ENCODE measurements at places on chromosomes 7 and 10.

- DNase-seq: no peak
These were observed 121.2 kb downstream of the WDFY4 start for GRCh38 chr10:48805848-48806247.

GRCh38 chr7:93592588-93593266 lies 18.2 kb upstream of the CALCR start:
- no peak for DNase-seq

GRCh38 chr7:85587785-85588184 lies 400.9 kb upstream of the SEMA3D start:
- no peak for DNase-seq

DNA sequence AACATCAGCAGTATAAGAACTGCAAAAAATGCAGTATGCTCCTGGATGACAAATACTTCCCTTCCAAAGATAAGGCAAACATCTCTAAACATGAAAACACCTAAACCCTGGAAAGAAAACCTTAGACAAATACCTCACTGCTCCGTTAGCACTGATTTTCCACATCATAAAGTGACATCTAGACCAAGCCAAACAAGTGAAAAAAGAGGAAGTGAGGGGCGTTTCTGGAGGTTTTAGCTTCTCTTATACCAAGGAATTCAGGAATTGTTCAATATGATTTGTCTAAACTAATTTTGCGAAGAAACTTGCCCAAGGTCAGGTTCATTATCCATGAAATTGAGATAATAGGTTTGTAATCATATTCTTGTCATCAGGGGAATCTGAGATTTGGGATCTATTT lies 279.7 kb downstream of the ADRA2A start:
- DNase-seq: no peak

GRCh38 chr10:62454687-62455397 lies 80.7 kb downstream of the ZNF365 start:
- DNase-seq: no peak

GRCh38 chr7:76129366-76129765 lies 72.3 kb upstream of the SRRM3 start:
- no peak for DNase-seq

DNA sequence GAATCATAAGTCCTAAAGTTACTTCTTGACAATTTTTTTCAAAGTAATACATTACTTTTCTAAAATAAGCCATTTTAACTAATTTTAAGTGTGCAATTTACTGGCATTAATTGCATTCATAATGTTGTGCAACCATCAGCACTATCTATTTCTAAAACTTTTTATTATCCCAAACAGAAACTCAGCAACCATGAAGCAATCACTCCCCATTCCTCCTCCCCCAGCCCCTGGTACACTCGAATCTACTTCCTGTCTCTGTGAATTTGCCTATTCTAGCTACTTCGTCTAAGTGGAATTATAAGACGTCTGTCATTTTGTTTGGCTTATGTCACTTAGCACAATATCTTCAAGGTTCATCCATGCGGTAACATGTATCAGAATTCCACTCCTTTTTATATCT lies 84.9 kb downstream of the MKX start:
- no peak for DNase-seq

DNA sequence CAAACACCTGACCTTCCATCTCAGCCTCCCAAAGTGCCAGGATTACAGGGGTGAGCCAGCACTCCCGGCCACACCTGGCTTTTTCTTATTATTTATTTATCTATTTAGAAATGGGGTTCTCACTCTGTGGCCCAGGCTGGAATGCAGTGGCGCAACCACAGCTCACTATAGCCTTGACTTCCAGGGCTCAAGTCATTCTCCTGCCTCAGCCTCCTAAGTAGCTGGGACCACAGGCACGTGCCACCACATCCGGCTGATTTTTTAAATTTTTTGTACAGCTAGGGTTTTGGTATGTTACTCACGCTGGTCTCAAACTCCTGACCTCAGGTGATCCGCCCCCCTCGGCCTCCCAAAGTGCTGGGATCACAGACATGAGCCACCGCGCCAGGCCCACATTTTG lies 56.9 kb upstream of the MYL10 start:
- DNase-seq: no peak

DNA sequence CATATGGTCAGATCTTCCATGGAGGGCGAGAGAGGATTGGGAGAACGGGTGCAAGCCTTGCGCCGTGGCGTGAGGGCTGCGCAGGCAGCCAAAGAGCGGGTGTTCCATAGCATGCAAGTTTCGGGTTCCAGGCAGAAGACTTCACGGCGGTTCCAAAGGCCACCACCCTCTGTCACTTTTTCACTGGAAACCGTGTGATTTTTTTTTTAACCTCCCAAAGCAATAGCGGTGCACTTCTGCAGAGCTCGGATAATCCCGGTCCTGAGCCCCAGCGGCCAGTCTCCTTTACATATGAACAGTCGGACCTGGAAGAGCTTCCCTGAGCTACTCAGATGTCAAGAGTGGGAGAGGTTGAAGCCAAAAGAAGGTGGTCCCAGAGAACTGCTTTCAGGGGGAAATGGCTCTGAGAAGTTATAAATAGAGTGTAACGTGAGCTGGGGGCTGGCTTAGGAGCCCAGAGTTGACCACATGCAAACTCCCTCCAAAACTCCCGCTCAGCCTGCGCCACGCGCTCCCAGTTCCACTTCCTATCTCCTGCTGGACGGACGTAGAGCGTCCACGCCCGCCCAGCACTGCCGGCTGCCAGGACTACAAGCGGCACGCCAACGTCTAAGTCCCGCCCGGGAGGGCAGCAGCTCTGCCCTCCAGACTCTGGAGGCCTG lies at the start of gene MEOX2:
Gene MEOX2, minus strand, starts transcription at position 389 of the 662 bp plus-strand sequence. Its CDS starts 281 bp downstream, at position 108.
- DNase-seq: no peak

- no peak for DNase-seq
These were observed 290.1 kb downstream of the TCERG1L start for GRCh38 chr10:131021246-131021895.

DNA sequence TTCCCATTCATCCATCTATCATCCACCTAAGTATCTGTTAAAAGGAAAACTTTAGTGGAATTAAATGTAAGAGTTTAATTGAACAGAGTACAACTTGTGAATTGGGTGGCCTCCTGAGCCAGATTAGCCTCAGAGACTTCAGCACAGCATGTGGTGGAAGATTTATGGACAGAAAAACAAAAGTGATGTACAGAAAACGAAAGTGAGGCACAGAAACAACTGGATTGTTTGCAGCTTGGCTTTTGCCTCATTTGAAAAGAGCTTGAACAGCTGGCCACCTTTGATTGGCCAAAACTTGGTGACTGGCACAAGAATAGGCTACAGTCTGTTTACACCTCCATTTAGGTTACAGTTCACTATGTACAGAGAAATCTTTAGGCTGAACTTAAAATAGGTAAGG lies 1463.4 kb upstream of the CELF2 start:
- DNase-seq: no peak

DNA sequence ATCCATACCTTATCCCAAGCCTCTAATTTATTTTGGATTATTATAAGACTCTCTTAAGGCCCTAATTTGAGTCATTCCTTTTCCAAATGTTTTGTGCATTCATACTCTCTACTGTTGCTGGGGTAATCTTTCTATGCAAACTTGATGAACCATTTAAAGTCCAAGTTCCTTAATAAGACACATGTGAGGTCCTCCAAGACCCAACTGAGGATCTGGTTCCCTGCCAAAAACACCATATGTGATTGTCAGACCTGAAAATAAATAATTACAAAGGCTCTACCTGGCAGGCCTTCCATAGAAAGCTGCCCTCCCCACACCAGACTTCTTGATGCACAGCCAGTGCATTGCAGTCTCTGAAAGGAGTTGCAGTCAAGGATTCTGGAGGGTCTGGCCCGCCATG lies 257.9 kb upstream of the AKR1E2 start:
- DNase-seq: no peak

DNA sequence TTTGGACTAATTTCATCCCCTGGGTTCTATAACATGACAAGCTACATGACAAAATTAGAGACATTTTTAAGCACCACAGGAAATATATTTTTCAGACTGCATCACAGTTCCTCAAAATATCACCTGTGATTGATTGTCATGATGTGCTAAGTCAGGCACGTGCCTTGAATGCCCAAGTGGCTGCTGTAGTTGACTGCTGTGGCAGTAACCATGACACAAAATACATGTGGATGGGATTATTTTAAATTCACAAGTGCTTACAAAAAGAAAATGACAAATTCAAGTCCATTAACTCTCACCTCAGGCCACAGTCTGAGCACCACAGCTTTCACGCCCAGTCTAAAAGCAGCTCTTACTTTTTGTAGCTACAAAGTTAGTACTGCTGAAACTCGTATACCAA lies 45.5 kb downstream of the TNPO3 start:
- DNase-seq: no peak

- DNase-seq: no peak
These were observed 500.2 kb downstream of the GLRX3 start for GRCh38 chr10:130636313-130636930.

GRCh38 chr10:5529702-5530411 lies 5.1 kb downstream of the CALML3 start:
- DNase-seq: no peak

DNA sequence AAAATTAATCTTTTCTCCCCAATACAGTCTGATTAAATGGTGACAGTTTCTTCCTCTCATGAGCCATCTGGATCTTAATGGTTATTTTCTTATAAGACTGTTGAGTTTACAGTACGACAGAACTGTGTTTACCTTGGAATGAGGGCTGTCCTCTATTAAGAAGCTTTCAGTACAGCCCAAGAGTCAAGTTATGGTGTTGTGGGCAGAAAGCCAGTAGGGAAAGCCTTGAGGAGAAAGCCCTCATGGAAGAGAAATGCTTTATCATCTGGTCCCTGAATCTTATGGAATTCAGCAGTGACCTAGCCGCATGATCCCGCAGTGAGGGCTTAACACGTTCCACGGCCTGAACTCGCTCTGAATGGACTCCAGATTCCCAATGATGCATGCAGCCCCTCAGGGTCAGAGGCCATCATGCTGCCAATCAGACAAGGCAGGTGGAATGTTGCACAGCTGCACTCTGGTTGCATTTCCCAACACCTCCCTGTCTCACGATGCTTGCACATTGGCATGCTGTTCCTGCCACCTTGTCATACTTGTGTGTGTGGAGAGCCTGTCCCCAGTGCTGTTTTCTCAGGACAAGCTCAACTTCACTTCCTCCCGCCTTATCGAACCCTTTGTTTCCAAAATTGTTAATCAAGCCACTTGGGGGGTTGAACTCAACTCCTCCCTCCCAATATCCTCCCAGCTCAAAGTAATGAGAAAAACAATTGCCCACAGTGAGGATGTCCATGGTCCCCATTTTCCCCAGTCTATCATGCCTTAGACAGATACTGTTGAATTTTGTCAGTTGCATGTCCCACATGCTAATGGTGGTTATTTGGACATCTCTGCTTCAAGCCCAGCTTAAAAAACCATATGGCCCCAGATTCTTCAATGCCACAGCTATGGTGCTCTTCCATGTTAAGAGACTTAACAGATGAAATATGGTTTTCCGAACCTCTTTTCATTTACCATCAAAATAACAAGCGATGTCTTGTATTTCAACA lies 211.1 kb upstream of the TCF7L2 start:
- DNase-seq: no peak

DNA sequence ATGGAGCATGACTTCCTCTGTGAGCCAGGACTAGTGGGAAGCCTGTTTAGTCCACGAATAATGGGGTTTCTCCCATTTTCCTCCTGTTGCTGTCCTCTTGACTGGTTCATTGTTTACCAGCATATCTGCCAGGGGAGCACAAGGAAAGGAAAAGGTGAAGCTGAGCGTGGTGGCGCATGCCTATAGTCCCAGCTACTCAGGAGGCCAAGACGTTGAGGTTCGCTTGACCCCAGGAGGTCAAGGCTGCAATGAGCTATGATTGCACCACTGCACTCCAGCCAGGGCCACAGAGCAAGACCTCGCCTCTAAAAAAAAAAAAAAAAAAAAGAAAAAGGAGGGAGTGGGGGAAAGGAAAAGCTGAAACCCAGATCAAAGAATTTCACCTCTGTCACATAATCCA lies 5.8 kb upstream of the IL2RA start:
- DNase-seq: no peak

GRCh38 chr7:158043551-158044481 lies 543.8 kb downstream of the PTPRN2 start:
- no peak for DNase-seq

DNA sequence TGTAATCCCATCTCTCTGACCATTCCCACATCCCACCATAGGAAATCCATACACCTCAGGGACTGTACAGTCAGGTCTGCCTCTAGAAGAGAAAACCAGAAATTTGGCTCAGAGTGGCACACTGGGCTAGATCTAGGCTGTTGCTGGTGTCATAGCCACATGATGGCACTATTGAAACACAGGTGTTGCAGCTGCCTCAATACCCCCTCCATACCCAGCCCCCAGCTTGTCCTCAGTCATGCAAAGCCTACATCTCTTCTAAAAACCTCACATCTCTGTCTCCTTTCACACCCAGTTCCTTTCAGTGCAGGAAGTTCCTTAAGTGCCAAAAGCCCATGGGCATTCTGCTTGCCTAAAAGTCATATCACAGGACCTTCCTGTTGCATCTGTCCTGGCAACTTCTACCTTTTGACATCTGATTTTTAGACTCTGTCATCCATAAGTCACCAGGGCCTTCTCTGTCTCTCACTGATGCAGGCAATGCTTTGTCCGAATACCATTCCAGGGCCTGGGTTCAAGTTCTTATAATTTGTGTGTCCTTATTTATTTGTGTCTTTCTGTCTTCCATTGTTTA lies 27.0 kb upstream of the HIBADH start:
- no peak for DNase-seq

DNA sequence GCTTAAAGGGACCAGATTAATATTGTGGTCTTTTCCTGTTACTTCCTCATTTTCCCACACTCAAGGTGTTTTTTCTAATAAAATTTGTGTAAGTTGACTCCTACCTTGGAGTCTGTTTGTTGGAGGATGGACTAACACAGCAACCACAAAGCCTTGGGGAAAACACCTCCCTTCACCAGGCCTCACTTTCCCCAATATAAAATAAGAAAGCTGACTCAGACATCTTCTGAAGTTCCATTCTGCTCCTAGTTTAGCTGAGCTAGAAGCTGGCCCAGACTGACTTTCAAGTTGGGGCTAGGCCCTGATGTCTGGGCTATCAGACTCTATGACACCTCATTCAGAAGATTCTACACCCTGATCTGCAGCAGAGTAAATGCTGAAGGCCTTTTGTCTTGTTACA lies 73.0 kb upstream of the ADRB1 start:
- no peak for DNase-seq

DNA sequence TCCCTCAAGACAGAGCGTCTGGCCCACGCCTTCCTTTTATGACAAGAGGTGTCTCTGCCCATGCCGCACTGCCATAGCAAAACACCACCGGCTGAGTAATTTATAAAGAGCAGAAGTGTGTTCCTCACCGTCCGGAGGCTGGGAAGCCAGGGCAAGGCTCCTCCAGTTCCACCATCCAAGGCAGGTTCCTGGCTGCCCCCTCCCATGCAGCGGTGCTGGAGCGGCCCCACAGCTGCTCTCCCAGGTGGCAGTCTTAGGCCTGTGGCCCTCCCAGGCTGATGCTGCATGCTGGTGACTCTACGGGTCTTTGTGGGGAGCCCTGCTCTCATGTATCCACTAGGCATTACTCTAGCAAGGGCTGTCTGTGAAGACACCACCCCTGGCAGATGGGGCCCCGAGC lies 113.1 kb downstream of the TCERG1L start:
- no peak for DNase-seq

DNA sequence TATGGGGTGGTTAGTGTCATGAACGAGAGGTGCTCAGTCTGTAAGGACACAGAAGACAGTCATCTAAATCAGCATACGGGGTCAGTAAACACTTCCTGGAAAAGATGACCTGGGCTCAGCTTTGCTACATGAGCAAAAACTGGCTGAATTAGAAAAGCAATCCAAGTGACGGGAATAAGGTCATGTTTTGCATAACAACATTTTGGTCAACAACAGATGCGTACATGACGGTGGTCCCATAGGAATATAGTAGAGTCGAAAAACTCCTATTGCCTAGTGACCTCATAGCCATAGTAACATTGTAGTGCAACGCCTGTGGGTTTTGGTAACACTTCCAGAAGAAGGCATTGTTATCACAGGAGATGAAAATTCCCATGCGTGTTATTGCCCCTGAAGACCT lies 92.9 kb downstream of the CTNNA3 start:
- no peak for DNase-seq

Measured in stimulated activated CD4-positive, alpha-beta T cell treated with anti-CD3 and anti-CD28 coated beads, Interleukin-1b, Interleukin-23, amount 100 ng/mL, for 48 hours (primary cell).